ENCODE measurements at places on chromosomes 12 and 14.
A peak's percentile ranks its signal among the peaks of the same experiment; 100 is the strongest.

DNA sequence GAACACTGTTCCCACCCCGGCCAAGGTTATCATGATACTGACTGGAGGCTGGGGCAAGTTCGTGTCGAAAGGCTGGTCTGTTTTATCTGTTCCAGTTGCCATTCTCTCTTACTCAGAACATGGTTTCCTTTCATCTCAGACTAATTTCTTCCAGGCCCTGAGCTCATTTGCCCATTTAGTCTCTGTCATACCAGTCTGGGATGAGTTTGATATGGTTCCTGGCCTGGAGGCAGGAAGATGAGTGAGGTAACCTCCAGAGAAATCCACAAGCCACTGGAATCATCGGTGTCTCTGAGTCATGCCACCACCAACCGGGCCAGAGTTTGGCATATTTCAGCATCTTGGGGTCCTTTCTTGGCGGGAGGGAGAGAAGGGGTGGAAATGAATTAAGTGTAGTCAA is 114.7 kb downstream of the NTF3 start:
- no peak for DNase-seq

- no peak for DNase-seq
Observed at GRCh38 chr14:100246809-100247428, 8.0 kb downstream of the YY1 start.

GRCh38 chr14:101969481-101969880 is 5.1 kb downstream of the DYNC1H1 start:
- DNase-seq, result no peak

- peak; percentile 58 for DNase-seq
Observed at GRCh38 chr14:68506021-68506644, 286.7 kb downstream of the ZFP36L1 start.

GRCh38 chr12:9673404-9674225 is 4.1 kb downstream of the CLEC2D start:
- DNase-seq, result peak; percentile 94

DNA sequence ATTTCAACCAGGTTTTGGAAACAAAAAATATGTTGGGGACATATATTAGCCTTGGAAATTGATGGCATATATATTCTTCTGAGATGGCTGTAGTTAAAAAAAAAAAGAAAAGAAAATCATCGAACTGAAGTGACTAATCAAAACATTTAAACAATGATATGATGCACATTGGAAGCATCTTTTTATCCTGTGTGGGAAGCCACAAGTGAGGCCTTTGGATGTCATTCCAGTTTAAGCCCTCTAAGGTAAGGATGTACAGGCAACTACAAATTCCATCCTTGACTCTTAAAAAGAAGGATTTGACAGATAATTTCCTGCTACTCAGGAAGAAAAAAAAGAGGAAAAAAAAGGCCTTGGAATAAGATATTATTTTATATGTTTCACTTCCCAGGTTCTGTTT is 9.6 kb upstream of the PTPRB start:
- peak; percentile 82 for DNase-seq

DNA sequence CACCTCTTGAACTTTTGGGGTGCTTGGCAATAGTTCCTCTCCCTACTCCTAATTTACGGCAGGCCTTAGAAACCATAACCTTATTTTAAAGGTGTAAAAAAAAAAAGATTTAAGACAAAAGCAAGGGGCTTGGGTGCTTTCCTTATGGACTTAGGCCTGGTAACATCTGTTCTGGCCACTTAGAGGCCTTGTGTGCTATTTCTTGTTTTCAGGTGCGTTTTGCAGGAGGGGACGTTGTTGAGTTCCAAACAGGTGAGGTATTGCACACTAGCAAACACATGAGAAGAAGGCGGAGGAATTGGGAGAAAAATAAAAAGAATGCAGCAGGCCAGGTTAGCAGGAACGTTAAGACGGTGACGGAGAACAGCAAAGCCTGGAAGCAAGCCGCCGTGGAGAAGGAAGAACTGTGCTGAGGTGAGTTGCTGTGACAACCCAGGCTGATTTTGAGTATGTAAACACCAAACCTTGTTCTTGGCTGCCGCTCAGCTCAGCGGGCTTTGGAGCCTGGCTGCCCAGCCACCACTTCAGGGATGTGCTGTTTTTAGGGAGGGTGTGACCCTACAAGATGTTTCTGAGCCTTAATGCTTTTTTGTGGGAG is 17.3 kb downstream of the EMG1 start:
- DNase-seq, result no peak

- no peak for DNase-seq
Observed at GRCh38 chr12:30962047-30962446, 35.5 kb downstream of the TSPAN11 start.

- no peak for DNase-seq
Observed at GRCh38 chr14:104388541-104389325, 190.8 kb upstream of the C14orf180 start.
